ENCODE measurements at places on chromosomes 2 and 18. TPM values are rescaled to one million over a fixed set of nuclear protein-coding genes. Genes with fewer than 3 reads are reported as not detected.
A peak's percentile ranks its signal among the peaks of the same experiment; 100 is the strongest.

GRCh38 chr2:149170156-149170555 lies 131.7 kb downstream of the LYPD6B start:
- DNase-seq: no peak

The CHRNG gene
- total RNA-seq: not detected

DNA sequence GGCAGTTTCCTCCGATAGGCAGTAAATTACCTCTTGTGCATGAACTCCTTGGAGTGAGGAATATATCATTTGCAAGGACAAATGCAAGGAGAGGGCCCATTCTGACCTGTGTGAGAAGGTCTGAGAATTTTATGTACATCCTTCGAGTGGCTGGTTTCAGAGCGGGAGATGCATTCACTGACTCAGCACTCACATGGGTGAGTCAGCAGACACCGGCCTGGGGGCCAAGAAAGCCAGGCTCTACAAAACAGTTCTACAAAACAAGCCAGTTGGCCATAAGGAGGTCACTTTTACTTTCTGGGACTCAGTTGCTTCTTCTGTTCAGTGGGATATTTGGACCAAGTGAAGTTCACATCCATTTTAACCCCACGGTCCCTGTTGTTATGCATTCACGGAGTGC lies 35.3 kb downstream of the CYP26B1 start:
- no peak for DNase-seq

DNA sequence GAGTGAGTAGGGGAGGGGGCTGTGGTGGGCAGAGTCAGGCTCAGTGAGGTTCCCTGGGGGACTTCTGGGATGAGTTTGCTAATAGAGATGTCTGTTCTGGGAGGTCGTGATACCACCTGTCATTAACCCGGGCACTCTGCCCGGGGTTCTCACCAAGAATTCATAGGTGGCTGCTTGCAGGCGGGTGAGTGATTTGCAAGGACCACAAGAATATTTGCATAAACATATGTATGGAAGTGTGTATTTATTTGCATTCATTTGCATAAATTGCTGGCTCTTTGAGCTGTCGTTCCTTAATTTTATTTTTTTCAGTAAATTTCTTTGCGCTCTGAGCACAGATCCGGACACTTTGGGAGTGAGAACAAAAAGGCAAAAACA lies 260.0 kb downstream of the ATAD2B start:
- no peak for DNase-seq

DNA sequence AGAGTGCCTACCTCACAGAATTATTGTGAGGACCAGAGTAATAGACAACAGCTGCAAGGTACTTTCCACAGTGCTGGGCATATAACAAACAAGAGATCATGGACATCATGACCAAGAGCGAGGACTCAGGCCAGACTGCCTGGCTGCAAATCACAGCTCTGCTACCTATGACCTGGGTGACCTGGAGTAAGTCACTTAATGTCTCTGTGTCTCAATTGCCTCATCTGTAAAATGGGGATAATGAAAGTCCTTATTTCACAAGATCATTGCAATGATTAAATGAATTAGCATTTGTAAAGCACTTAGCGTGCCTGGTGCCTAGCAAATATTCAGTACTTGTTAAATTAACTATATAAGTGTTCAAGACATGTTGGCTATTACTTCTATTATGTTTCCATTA lies 59.7 kb downstream of the PRKCE start:
- no peak for DNase-seq

DNA sequence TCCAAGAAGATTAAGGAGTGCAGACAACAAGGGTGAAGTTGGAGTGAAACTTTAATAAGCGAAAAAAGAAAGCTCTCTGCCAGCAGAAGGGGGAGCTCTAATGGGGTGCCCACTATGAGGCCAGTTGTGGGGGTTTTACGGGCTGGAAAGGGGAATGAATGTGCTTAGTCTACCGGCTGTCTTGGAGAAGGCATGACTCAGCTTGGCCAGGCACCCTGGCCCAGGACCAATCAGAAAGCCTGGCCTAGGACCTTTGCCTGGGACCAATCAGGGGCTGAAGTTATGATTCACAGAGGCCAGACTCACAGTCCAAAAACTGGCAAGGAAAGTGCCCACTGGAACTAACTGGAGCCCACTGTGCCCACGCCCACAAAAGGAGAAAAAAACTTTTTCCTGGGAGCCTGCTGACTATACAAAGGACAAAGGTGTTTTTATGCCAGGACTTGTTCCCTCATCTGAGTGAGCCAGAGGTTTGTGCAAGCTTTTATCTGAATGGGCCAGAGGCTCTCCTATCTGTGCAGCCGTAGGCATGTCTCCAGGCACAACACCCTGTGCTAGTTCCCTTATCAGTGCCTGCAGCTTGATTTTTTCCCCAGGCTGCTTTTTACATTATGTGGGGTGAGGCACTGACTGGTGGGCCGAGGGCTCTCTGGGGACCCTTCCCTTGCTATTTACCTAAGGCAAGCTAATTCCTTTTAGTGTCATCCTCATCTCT lies 18.6 kb downstream of the CMPK2 start:
- DNase-seq: no peak

GRCh38 chr2:47536696-47537095 lies 133.7 kb downstream of the MSH2 start:
- DNase-seq: no peak

The FOXI3 gene
- total RNA-seq: 0.66 TPM

DNA sequence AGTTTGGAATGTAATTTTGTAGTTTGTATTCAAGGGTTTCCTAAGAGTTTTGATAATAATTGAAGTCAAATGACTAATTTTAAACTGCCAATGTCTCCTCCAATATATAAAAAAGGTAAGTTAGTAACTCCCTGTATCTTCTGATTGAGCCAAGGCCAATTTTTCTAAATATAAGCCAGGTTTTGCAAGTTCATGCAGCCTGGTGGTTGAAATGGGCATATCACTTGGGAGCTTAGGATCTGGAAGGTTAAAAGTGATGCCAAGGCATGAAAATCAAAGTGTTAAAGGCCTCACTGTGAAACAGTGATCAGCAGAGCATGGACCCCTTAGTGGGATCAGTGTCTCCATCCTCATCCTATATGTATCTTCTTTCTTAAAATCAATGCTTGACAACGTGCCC lies 60.5 kb downstream of the MERTK start:
- DNase-seq: peak; percentile 41

DNA sequence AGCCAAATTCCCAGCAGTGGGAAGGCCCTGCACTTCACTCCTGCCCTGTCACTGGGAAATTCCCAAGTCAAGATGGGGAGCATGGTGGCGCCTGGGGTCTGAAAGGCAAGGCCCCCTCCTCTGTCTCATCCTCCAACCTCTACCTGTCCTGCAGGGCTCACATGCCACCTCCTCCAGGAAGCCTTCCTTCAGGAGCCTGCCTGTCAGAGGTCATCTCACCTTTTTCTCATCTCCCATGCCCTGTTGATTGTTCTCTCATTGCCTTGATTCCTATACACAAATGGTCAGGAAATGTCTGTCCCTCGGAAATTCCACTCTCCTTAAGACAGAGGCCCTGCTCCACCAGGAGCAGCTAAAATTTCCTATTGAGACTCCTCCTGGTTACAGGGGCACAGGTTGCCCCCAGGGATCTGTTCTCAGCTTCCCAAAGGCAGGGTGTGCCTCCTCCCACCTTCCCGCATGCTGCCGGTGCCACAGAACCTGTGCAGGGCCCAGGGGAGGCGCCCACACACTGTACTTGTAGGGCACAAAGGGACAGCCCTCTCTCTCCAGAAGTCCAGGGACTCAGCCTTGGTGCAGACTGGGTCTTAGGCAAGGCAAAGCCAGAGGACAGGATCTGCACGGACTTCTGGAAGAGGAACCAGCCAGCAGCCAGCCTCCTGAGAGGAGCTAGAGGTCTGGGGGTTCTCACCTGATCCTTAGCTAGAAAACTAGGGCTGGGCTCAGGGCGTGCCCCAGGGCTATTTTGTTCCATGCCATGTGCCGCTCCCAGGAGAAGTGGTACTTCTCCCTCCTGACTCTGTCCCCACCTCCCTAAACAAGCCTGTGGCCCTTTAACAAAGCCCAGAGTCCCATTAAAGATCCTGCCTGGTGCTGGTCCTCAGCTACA lies 12.9 kb downstream of the HES6 start:
- DNase-seq: no peak

GRCh38 chr18:10563886-10564285 lies 38.1 kb downstream of the NAPG start:
- DNase-seq: no peak

- no peak for DNase-seq
Observed at GRCh38 chr2:98504381-98505109, 59.9 kb downstream of the INPP4A start.

DNA sequence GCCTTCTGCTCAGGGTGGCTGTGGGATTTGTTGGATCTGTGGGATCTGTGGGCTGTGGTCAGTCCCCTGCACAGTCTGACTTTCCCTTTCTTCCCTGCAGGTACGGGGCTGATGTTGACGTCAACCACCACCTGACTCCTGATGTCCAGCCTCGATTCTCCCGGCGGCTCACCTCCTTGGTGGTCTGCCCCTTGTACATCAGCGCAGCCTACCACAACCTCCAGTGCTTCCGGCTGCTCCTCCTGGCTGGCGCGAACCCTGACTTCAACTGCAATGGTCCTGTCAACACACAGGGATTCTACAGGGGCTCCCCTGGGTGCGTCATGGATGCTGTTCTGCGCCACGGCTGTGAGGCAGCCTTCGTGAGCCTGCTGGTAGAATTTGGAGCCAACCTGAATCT lies 17.5 kb downstream of the ASB1 start:
- DNase-seq: no peak

DNA sequence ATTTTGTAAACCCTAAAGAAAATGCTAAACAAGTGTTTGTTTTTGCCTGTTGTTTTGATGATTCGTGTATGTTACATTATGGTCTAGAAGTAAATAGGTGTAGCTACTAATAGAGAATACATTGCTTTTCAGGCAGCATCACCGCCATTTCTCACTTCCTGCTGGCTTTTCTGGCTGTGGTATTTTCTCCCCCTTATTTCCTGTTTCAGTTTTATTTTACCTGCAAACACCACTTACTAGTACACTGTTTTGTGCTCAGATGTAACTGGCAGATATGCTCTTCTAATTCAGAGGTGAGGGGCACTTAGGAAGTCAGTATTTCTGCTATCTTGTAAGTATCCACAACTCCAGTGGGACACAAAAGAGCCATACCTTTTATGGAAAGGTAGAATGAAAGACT lies 38.1 kb upstream of the SLC3A1 start:
- DNase-seq: no peak

All from SK-MEL-5 (cell line).